Activated T-helper 1 cell treated with anti-CD3 and anti-CD28 coated beads, Interleukin-2, amount 50 U/mL, for 16 hours (primary cell): ENCODE measurements at places on chromosomes 2 and 18.

- DNase-seq: no peak
Observed at GRCh38 chr2:25292408-25292807, 49.3 kb downstream of the DNMT3A start.

DNA sequence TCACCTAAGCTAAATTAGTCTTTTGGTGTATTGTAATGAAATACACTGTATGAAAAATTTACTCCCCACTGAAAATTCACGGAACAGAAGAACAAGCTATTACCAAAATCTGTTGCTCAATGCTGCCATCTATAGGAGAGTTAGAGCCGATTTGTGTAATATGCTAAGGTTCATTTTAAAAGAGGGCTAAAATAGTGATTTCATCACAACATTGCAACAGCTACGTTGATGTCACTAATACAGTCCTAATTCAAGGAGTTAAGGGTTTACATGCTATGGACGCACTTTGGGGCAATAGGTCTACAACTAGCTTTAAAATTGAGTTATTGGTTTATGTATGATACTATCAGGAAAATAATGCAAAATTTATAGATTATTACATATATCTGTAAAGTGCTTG, 3.0 kb upstream of the IRS1 start:
- DNase-seq: no peak

DNA sequence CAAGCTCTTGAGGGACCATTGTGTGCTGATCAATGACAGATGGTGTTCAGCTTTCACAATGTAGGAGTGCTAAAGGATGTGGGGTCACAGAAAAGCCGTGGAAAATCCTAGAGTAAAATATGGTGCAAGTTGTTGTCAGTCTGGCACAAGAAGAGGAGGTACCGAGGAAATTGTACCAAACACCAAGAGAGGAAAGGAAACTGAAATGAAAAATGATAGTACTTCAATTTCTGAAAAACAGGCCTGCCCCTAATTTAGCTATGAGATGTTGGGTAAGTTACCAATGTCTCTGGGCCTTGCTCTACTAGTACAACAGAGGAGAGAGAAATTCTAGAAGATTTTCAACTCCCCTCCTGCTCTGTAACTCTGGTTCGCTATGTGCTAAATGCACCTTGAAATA, 78.8 kb upstream of the PELI1 start:
- DNase-seq: no peak

GRCh38 chr2:46803547-46803878, 112.1 kb downstream of the MCFD2 start:
- DNase-seq: no peak

- DNase-seq: no peak
Observed at GRCh38 chr2:197340591-197340990, 30.0 kb upstream of the ANKRD44 start.

GRCh38 chr2:98355881-98356280, 9.6 kb downstream of the CNGA3 start:
- DNase-seq: no peak

- DNase-seq: no peak
Observed at GRCh38 chr2:85428343-85428881, 9.9 kb downstream of the SH2D6 start.

GRCh38 chr2:208192611-208193236, 2.9 kb upstream of the C2orf80 start:
- DNase-seq: no peak

DNA sequence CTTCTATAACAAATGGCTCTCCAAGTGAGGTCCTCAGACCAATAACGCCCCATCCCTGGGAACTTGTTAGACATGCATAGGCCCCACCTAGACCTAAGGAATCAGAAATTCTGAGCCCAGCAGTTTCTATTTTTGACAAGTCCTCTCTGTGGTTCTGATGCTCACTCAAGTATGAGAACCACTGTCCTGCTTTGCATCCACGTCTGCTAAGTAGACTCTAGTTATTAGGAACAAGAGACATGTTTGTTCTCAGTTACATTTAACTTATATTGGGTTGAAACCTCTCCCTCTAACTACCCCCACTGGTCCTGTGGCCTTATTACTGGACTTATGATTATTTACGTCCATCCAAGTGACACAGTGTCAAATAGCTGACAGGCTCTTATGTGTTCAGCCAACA, 70.3 kb downstream of the TMEM17 start:
- no peak for DNase-seq

DNA sequence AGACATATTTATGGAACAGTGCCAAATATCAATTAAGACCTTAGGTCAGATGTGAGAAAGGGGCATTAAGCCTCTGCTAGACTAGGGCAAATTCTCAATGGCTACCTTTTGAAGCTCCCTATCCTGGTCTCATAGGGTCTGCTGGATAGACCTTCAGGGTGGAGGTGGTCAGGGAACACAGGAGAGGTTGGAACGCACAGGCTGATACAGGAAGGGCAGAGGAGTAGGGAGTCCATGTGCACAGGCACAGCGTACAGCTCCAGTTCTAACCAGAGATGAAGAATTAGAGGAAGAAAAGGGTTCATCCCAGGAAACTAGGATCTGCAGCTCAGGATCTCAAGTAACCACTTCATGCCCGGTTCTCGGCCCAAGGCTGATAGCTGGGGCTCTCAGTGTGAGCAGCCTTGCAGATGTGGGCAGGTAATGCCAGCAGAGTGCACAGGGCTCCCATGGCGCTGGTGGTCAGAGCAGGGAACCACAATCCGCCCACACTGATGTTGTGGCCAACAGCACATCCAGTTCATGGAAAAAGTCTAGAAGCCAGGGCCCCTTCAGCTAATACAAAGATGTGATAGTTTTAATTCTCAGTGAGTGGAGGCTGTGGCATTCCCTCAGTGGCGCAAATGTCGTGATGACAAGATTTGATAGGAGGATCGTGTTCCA, 3.4 kb upstream of the EVA1A start:
- DNase-seq: no peak

- DNase-seq: no peak
Observed at GRCh38 chr2:231920795-231921194, 5.4 kb downstream of the NPPC start.

DNA sequence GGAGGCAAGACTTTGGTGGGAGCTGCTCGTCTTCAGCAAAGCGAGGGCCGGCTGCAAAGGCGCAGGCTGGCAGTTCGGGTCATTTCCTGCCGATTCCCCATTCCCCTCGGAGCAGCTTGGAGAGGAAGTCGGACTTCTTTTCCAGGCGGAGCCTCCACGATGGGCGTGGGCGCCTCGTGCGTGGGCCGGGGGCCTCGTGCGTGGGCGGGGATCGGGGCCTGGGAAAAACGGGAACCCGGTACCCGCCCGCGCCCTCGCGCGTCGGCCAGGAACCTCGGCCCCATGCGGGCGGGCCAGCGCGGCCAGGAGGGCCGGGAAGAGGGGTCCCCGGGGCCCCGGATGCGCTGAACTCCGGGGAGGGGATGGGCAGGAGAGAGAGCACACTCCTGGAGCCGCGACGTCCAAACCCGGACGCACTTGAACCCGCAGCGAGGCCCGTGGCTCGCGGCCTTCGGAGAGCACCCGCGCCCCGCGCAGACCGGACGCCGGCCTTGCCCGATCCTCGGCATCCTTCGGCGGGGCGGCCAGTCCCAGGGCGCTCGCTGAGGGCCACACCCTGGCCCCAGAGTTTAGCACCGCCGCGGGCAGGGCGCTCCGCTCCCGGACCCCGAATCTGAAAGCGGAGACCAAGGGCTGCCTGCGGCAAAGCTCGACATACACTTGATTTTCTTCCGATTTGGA, 368.4 kb downstream of the MTX2 start:
- DNase-seq: no peak

- DNase-seq: no peak
Observed at GRCh38 chr2:100281521-100282438, 40.5 kb downstream of the LONRF2 start.

DNA sequence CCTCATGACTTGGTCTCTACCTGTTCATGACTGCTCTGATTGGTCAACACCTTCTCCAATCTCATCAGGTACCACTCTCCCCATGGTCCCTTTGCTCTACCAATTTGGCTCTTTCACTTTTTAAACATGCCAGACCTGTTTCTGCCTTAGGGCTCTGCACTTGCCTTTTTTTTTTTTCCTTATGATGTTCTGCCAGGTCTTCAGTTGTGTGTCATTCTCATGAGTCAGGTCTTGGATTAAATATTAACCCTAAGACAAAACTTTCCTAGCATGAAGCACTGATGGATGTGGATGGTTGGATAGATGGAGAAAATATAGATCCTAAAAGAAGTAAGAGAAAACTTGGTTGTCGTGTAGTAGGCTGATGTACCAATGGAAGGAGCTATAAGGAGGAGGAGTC, 219.3 kb downstream of the TTC32 start:
- no peak for DNase-seq

GRCh38 chr2:152005607-152006006, 93.2 kb downstream of the CACNB4 start:
- DNase-seq: no peak

- no peak for DNase-seq
Observed at GRCh38 chr2:23293731-23294130, 91.2 kb upstream of the KLHL29 start.

DNA sequence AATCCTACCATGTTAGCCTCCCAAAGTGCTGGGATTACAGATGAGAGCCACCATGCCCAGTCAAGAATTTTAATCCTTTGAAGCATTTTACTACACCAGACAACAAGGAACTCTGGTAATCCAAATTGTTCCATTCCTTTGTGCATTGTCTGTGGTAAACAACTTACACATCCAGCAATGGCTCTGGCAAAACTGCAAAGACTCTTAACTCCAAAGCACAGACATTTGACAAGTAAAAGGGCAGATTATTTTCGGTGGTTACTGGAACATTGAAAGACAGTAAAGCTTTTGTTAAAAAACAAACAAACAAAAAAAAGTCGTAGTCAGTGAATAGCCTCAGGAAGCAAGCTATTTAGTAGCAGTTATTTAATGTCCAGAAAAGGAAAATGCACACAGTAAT, 33.2 kb upstream of the RMND5A start:
- DNase-seq: no peak

GRCh38 chr2:122886479-122887145, 1131.2 kb downstream of the TSN start:
- no peak for DNase-seq

DNA sequence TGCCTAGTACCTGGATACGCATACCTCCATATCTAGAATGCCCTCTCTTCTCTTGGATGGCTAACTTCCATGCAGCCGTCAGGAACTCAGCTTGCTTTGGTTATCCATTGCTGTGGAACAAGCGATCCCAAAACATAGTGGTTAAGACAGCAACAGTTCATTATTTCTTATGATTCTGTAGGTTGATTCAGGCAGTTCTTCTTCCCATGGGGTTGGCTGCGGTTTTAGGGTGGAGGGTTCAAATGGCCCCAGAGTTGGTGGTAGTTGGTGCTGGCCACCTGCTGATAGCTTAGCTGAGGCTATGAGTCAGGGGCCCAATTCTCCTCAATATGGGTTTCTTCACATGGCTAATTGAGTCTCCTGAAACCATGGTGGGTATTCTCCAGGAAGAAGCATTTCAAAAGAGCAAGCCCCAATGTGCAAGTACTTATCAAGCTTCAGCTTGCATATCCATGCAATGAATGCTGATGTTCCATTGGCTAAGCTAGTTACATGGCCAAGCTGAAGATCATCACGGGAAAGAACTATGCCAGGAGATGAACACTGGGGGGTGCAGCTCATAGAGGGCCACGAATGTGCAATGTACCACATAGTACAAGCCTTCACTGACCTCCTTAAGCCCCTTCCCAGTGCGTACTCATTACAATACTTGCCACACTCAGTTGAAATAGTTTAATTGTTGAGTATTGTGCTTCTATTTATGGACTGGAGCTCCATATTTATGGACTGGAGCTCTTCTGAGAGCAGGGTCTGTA, 10.0 kb upstream of the RHOB start:
- no peak for DNase-seq

DNA sequence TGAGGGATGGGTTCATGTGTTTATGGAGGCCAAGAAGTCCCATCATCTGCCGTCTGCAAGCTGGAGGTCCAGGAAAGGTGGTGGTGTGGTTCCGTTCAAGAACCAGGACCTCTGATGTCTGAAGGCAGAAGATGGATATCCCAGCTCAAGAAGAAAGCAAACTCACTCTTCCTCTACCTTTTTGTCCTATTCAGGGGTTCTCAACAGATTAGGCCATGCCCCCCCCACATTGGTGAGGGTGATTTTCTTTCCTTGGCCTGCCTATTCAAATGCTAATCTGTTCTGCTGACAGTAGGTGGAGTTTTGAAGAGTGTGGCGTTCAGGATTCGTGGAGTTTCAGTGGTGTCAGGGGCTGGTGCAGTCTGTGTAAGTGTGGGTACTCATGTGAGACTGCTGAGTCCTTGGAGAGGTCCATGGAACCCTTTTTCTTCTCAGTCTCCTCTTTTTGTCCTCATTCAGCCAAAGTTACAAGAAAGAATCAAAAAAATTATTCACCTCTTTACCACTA, 5.9 kb downstream of the MSL3B start:
- DNase-seq: no peak

DNA sequence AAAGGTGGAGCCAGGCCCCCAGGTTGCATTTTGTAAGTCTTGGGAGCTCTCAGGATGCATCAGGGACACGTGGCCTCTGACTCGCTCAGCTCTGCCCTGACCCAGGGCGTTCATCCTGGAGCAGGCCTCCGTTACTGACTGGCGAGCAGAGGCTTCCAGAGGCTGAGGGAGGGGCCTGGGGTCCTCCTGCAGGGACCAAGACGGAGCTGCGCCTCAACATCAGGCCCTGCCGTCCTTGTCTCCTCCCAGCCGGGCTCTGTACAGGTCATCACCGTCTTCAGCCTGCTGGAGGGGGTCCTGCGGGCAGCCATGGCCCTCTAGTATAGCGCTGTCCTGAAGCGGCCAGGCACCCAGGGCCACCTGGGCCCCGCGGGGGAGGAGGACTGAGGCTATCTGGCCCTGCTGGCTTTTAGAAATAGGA, 10.2 kb upstream of the ALPP start:
- DNase-seq: no peak

DNA sequence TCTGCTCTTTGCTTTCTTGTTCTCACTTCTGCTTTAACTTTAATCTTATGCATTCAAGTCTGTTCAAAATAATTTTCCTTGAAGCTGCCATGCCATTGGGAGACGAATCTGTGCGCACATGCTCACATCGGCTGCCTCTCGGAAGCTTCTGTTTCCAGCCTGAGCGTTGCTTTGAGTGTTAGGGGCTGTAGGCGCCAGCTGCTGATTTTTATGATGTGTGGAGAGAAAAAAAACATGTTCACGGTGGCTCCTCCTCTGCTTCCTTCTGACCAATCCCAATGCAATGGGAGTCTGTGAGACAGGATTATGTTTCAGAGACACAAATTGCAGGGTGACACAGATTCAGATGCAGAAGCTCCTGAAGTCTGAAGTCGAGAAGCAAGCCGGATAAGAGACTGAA, at the start of gene MC4R:
MC4R (minus strand) TSS at position 180 of the 400 bp plus-strand sequence. CDS start 426 bp downstream, outside the sequence.
- no peak for DNase-seq

- DNase-seq: no peak
Observed at GRCh38 chr18:50340078-50340477, 34.8 kb upstream of the SKA1 start.

GRCh38 chr2:137964859-137965459, 686 bp downstream of the HNMT start:
- no peak for DNase-seq

GRCh38 chr2:104939570-104940217, 85.8 kb downstream of the POU3F3 start:
- no peak for DNase-seq
